ENCODE measurements at places on chromosomes 7 and 10.
A peak's percentile ranks its signal among the peaks of the same experiment; 100 is the strongest.

DNA sequence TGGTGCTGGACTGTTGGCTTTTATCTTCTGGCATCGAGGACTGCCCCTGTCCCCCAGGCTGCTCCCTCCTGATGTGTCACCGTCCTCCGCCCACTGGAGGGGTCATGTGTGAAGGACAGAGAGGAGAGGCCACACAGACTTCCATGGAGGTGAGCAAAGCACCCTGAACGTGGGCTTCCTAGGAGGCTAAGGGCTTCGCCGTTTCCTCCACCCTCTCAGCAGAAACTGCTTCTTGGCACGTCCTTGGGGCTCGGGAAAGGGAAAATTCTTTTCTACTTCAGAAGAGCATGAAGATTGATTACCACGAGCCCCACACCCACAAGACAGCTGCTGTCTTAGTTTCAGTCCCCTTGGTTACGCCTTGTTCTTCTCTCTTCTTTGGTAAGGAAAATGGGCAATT is 218.2 kb downstream of the CCDC3 start:
- DNase-seq = no peak

GRCh38 chr7:9148687-9149086 is 715.3 kb downstream of the NXPH1 start:
- no peak for DNase-seq

- DNase-seq = no peak
Measured at GRCh38 chr10:61662794-61663259, at the start of gene CABCOCO1. CABCOCO1 (plus strand) TSS chr10:61662929; CDS start chr10:61662973, 44 bp downstream.

DNA sequence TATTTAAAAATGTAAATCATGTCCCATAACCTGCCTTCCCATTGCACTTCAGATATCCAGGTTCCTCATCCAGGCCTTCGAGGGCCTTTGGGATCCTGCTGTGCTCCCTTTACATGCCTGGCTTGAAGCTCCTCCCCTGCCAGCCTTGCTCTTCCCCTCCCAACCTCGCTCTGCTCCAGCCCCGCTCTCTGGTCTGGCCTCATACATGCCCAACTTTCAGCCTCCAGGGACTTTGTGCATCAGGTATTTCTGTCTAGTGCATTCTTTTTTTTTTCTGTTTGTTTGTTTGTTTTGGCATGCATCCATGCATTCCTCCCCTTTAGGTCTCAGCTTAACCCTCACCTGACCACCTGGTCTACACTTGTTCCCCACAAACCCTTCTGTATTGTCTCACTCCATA is 160.3 kb downstream of the SNX10 start:
- DNase-seq = no peak

DNA sequence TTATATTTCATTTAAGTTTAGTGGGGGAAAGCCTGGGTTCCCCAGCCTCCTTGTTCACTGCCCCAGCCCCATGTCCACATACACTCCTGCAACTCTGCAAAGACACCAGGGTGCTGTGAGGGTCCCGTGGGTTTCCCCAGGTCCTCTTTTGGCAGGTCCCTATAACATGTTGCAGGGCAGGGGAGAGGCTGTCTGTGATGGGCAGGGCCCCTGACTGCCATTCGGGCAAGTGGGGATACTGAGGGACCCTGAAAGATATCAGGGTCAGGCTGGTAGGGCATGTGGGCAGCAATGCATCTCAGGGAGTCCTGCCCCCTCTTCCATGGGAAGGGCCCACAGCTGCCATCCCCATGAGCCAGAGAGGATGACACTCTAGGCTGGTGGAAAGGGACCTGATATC is 28.4 kb downstream of the RASGEF1A start:
- DNase-seq = no peak

- no peak for DNase-seq
Measured at GRCh38 chr10:133049639-133050038, 38.1 kb upstream of the ADGRA1 start.

- DNase-seq = no peak
Measured at GRCh38 chr10:130378556-130379400, 242.6 kb downstream of the GLRX3 start.

- no peak for DNase-seq
Measured at GRCh38 chr10:63313066-63313717, 152.6 kb downstream of the JMJD1C start.

- no peak for DNase-seq
Measured at GRCh38 chr10:113084031-113084430, 134.0 kb downstream of the TCF7L2 start.

DNA sequence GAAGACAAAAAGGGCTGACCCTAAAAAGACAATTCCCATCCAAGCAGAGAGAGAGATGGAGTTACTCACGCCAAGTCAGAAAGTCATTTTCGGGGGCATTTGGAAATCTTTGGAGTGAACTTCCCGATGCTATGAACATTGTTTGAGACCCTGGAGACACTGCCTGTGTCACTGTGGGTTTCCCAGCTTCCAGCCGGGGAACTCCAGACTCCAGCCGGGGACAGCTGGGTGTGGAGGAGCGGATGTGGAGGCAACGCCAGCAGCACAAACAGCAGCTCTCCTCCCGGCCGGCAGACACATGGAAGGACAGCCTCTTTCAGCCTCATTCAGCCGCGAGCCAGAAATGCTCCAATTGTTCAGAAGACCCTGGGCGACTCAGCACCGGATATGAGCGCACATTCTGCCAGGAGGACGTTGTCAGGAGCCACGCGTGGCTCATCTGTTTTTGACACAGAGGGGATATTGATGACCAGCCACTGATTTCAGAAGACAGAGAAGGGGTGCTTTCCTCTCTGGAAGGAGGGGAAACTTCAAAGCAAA is 97.6 kb downstream of the PRPF18 start:
- peak; percentile 58 for DNase-seq

DNA sequence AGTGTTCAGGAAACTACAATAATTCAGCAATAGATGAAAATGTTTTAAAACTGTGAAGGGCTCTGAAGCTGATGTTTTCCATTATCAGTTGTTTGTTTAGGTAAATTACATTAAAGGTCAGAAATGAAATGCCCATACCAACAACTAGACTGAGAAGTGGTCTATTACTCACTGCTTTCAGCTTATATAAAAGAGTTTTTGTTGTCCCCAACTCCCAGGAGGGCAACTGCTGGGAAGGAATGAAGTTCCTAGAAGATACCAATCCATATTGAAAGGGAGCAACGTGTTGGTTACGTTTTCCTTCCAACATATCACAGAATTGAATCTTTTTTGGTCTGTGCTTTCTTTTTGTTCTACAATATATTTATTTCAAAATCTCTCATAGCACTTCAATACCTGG is 330.6 kb upstream of the LRRN3 start:
- DNase-seq = no peak

DNA sequence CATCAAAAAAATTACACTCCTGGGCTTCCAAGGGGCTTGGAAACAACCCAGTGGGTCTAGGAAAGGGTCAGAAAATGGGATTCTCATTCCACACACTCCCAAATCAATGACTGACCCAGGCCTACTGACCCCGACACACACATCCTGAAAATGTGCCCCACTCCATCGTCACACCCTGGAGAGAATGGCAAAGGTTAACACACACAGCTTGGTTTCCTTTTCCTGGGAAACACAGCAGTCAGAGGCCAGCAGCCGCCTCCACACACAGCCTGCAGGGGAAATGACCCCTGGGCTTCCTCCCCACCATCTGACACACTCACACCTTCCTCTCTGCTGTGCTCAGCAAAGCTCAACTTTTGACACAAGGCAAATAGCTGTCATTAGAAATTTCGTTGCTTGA is 42.9 kb downstream of the SH3PXD2A start:
- DNase-seq = no peak

GRCh38 chr7:96026611-96027010 is 254.3 kb downstream of the DYNC1I1 start:
- DNase-seq = peak; percentile 63

GRCh38 chr7:141702047-141702567 is at the start of gene DENND11:
DENND11 (minus strand) TSS chr7:141702166; CDS start chr7:141702153, 13 bp downstream.
- DNase-seq = no peak

GRCh38 chr10:101451667-101452069 is 97.7 kb downstream of the BTRC start:
- DNase-seq = no peak

DNA sequence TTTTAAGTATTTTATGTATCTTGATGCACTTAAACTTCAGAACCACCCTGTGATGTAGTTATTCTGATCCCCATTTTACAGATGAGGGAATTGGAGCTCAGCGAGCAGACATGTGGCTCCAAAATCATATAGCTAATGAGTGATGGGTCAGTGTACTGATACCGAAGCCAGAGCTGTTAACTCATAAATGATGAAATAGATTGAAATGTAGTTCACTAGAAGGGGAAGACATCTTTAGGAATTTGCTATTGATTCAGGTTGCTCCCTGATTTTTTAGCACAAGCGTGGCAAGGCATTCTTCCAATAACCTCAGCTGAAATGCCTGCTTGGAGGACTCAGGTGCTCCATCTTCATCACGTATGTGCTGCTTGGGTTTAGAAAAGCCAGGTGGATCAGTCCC is 228.8 kb downstream of the PTEN start:
- no peak for DNase-seq

DNA sequence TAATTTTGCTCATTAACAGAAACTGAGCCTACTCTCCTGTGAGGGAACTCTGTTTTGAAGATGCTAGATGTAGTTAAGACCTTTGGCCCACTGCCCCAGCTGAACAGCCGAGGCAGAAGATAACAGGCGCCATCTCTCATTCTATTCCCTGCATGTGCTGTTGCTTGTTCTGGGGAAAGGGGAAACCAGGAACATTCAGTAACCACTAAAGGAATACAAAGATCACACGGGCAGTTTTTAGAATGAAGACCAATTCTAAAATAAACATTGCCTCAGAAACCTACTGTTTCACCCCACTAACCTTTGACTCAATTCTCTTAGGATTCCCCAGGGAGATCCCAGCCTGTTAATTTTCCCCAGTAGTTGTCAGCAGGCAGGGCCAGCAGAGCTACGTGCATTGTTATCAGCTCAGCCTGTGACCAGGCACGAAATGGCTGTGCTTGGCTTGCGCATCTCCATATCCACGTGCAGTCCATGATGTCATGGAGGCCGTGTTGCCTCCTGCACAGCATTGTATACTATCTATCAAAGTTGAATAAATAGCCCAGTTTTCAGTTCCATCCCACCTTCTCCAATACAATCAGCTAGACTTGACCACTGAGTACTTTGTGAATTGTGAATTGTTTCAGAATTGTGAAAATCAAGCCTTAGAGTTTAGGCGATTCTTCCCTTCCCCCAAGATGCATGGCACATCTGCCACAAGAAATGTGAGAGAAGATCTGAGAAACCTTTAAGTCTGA is 36.0 kb downstream of the ANK3 start:
- DNase-seq = no peak

DNA sequence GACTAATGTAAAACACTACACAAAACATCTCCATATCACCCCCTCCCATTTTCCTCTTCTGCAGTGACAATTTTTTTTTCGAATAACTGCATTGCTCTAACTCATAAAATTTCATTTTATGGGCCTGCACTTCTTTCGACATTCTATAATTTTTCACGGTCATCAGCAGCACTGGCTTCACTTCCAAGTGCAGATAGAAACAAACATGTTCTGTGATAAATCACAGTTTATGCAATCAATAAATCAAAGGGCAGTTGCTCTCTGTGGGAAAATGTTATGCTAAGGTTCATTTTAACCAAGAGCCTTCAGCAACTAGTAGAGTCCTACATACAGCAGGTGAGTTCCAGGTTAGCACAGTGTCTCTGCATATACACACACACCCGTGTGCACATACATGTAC is 100.1 kb downstream of the GPAM start:
- DNase-seq = no peak

DNA sequence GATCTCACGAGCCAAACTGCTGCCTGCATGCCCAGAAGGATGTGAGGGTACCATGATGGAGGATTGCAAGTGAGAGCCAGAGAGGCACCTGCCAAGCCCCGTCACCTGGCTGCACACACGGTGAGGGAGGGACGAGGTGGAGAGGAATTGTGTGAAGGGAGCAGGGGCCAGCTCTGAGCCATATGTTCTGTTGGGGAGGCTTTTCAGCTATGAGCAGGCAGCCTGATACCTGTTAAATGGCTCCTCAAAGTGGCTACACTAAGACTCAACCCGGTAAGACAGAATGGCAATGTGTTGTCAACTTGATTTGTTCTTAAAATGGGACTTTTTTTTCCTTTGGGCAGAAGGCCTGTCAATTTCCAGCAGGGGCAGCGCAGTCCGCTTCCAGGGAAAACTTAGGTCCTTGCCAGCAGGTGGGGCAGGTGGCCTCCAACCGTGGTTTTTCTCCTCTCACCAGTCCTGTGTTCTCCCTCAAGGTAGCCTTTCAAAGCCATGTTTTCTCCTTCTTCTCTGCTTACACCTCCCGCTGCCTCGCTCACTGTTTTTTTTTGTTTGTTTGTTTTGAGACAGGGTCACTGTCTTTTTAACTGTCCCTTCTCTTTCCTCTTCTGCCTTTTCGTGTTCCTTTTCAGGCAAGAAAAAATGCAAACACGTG is 57.7 kb upstream of the ZNRF2 start:
- no peak for DNase-seq

DNA sequence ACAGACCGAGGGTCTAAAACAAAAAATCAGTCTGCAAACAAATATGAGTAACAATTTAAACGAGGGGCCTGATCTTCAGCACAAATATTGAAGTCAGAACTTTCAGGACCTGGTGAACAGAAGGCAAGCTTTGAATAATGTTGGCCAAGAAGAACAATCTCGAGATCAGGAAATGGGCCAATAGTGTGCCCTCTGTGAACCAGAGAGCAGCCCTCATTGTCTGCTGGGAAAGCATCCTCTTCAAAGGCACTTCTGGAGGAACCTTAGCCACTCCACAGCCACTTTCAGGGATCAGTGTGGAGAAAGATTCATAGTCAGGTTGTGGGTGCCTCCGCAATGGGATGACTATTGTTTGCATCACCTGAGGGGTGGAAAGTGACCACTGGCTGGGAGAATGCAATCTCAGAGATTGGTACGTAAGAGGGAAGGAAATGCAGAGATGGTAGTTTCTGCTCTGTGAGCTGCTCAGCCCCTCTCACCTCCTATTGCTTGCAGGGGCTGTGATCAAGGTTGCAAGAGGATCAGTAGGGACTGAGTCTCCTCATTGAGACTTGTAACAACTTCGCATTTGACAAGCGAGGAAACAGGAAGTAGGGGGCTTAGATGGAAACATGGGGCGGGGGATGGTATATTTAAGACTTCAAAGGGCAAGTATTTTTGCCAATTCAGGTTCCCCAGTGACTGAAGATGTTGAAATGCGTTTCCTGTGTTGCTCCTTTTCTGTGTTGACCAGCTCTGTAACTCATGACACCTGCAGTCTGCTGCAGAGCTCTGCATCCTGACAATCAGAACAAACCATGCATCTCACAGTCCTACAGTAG is 28.4 kb upstream of the IFRD1 start:
- no peak for DNase-seq

- DNase-seq = no peak
Measured at GRCh38 chr10:91779011-91779605, 19.1 kb upstream of the TNKS2 start.

- no peak for DNase-seq
Measured at GRCh38 chr10:75672111-75672671, 240.8 kb downstream of the LRMDA start.

- DNase-seq = no peak
Measured at GRCh38 chr10:89576696-89577095, 41.3 kb upstream of the SLC16A12 start.

- DNase-seq = no peak
Measured at GRCh38 chr10:3310016-3310784, 137.6 kb upstream of the PITRM1 start.
